IMR-90 (cell line): ENCODE measurements at places on chromosomes 16 and 17. TPM values are rescaled to one million over a fixed set of nuclear protein-coding genes. Genes with fewer than 3 reads are reported as not detected.
A peak's percentile ranks its signal among the peaks of the same experiment; 100 is the strongest.

DNA sequence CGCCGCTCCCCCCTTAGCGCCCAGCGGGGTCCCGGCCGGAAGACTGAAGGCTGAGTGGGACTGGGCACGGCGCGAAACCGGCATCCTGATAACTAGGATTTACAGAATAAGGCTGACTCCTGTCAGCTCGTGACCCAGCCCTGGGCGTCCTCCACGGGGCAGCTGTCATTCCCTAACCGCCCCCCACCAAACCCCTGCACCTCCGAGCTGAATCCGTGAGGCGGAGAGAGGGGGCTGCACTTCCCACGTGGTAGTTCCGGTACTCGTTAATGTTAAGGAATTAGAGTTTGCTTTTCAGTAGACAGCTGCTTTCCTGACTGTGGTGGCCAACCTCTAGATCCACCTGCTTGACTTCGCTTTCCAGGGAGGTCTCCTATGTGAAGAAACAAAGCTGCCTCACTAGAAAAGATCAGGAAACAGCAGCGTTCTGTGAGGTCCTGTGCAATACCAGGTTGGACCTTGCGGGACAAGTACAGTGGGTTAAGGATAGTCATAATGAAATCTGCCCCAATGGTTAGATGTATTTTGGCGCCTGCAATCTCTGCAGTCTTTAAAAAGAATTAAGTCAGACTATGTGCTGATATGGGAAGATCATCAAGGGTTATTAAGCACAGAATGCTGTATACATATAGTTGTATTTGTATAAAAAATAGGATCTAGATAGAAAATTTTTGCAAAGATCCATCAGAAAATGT is 1.1 kb upstream of the WBP2 start:
- peaks cover 11% of the 10 kb centered on the region for H3K4me1 ChIP-seq
- peak overlapping the region; percentile 70 for H3K27ac ChIP-seq
- peak overlapping the region; percentile 68 for H3K4me3 ChIP-seq
- DNase-seq = peak; percentile 31
- peaks cover 4% of the 10 kb centered on the region for H3K36me3 ChIP-seq

DNA sequence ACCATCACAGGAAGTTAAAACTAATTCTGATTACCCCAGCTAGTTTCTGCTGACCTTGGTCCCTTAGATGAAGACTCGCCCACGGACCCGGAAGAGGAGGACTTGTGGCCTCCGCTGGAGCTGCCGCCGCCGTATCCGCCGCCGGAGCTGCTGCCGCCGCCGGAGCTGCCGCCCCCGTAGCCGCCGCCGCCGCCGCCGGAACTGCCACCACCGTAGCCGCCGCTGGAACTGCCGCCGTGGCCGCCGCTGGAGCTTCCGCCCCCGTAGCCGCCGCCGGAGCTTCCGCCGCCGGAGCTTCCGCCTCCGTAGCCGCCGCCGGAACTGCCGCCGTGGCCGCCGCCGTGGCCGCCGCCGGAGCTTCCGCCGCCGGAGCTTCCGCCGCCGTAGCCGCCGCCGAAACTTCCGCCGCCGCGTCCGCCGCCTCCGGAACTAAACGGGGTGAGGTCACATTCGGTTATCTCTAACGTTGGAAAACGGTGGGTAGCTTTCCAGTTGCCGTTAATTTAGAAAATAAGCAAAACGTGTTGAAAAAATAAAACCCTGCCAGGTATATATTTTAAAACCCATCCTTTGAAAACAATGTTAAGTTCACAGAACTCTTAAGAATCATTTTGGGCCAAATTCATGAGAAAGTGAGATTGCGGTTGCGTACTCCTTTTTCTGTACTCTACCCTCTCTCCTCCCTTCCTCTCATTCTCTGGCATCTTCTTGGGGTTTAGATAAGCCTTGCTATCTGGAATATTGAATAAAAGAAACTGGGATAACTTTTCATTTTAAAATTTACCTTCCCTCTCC is 3.5 kb downstream of the KRT10 start:
- no peaks in the 10 kb centered on the region for H3K27me3 ChIP-seq
- H3K4me1 ChIP-seq = peaks cover 5% of the 10 kb centered on the region; the same call in 1 of the 2 replicates
- H3K36me3 ChIP-seq = peaks cover 10% of the 10 kb centered on the region
- DNase-seq = peak; percentile 73
- H3K4me3 ChIP-seq = peak overlapping the region; percentile 99
- peak overlapping the region; percentile 79 for H3K27ac ChIP-seq

DNA sequence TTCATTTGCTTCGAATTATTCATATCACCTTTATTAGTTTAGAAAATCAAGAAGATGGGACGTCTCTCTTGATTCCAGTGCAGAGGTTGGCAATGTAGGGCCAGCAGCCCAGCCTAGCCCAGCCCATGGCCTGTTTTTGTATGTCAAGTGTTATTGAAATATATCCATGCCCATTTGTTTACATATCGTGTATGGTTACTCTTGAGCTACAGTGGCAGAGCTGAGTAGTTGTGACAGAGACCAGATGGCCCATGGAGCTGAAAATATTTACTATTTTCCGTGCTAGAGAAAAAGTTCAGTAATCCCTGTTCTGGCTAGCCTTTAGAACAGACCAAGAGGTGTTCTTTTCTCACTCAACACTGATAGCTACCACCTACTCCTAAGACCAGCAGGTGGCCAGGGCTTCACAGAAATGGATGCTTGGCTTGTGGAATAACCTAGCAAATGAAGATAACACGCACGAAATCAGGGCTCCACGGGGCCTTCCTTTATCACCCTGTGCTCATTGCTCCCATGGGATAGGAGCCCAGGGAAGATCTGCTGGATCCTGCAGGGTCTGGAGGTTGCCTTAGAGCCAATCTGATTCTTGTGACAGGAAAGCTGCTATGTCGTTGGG is 123.2 kb upstream of the ANKFN1 start:
- DNase-seq = no peak
- no peaks in the 10 kb centered on the region for H3K36me3 ChIP-seq
- H3K4me3 ChIP-seq = no peak overlapping the region
- H3K27ac ChIP-seq = no peak overlapping the region
- no peaks in the 10 kb centered on the region for H3K4me1 ChIP-seq

GRCh38 chr16:54466233-54466632 is 179.6 kb upstream of the IRX3 start:
- DNase-seq = no peak
- no peaks in the 10 kb centered on the region for H3K4me1 ChIP-seq
- H3K36me3 ChIP-seq = no peaks in the 10 kb centered on the region
- H3K27me3 ChIP-seq = no peaks in the 10 kb centered on the region

- H3K36me3 ChIP-seq = peaks cover 24% of the 10 kb centered on the region; the same call in 1 of the 2 replicates
- DNase-seq = no peak
- H3K27ac ChIP-seq = no peak overlapping the region
- H3K27me3 ChIP-seq = no peaks in the 10 kb centered on the region
- peaks cover 21% of the 10 kb centered on the region for H3K4me1 ChIP-seq
Measured at GRCh38 chr17:45121055-45121454, 11.3 kb downstream of the PLCD3 start.

KCNH4 gene
- total RNA-seq = not detected in 2 replicates

CFAP52 gene
- total RNA-seq = not detected in 2 replicates

- H3K27ac ChIP-seq = no peak overlapping the region
- no peaks in the 10 kb centered on the region for H3K4me1 ChIP-seq
- DNase-seq = no peak
- H3K4me3 ChIP-seq = no peak overlapping the region
Measured at GRCh38 chr17:59067756-59068155, 38.9 kb downstream of the TRIM37 start.

- peak; percentile 80 for DNase-seq
- peaks cover 16% of the 10 kb centered on the region; the same call in 1 of the 2 replicates for H3K36me3 ChIP-seq
- peaks cover 59% of the 10 kb centered on the region for H3K4me1 ChIP-seq
- peak overlapping the region; percentile 21 for H3K27ac ChIP-seq
Measured at GRCh38 chr17:77437017-77437416, 296.2 kb downstream of the SEC14L1 start.

GRCh38 chr16:12609937-12610699 is 193.6 kb downstream of the CPPED1 start:
- no peak for DNase-seq
- no peak overlapping the region for H3K27ac ChIP-seq
- H3K4me3 ChIP-seq = no peak overlapping the region
- H3K4me1 ChIP-seq = no peaks in the 10 kb centered on the region

GRCh38 chr17:8003594-8004181 is 1.3 kb downstream of the GUCY2D start:
- no peaks in the 10 kb centered on the region for H3K36me3 ChIP-seq
- H3K4me3 ChIP-seq = no peak overlapping the region
- H3K4me1 ChIP-seq = peaks cover 4% of the 10 kb centered on the region; the same call in 1 of the 2 replicates
- peaks cover 53% of the 10 kb centered on the region for H3K27me3 ChIP-seq
- no peak overlapping the region for H3K27ac ChIP-seq

TSPAN10 gene
- total RNA-seq = 1.1 and 1.4 TPM in 2 replicates

- no peaks in the 10 kb centered on the region for H3K4me1 ChIP-seq
- H3K36me3 ChIP-seq = no peaks in the 10 kb centered on the region
- H3K4me3 ChIP-seq = no peak overlapping the region
Measured at GRCh38 chr17:3682033-3682432, 13.4 kb downstream of the EMC6 start.

FBXW10 gene
- total RNA-seq = not detected in 2 replicates

SETD6 gene
- 3.2 and 3.3 TPM in 2 replicates for total RNA-seq

DNA sequence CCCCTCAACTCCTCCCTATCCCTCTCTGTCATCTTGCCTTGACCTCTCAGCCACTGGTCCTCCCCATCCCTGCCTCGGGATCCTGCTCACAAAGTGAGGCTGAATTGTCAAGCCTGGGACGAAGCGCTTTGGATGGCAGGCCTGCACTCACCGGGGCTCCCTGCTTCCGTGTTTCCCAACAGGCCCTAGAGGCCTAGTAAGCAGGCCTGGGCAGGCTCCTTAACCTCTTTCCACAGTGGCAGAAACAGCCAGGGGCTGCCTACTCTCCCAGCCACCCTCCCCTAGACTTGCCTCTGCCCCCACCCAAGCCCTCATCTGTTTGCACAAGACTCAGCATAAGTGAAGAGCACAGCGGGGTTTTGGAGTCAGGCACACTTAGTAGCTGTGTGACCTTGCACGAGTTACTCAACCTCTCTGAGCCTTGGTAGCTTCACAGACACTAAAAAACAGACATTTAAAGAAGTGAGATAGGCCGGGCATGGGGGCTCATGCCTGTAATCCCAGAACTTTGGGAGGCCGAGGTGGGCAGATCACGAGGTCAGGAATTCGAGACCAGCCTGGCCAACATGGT is 5.0 kb upstream of the FADS6 start:
- peaks cover 59% of the 10 kb centered on the region for H3K27me3 ChIP-seq
- no peak overlapping the region for H3K27ac ChIP-seq

DNA sequence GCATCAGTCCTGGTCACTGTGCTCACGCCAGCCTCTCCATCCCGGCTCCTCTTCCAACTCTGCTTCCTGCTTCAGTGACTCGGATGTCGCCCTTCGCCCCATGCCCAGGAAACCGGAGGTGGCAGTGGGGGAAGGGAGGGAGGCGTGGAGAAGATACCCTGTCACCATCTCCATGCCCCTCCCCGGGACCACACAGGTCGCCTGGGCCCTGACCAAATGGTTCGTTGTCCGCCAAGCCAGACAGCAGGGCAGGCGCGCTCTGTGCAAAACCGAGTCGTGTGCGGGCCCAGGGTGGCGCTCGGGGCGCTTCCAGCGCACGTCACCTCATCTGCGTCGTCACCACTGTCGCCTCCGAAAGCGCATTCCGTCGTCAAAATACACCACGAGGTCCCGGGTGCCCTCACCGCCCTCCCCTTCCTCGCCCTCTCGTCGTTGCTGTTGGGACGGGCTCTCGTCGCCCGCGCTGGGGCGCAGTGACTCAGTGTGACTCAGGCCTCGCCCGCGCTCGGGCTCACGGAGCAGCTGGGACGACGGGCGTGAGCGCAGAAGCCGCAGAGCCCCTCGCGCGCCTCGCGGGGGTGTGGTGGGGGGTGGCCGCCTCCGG is 39.2 kb downstream of the ZNF778 start:
- no peaks in the 10 kb centered on the region for H3K4me1 ChIP-seq
- peak overlapping the region; percentile 32 for H3K4me3 ChIP-seq
- H3K27ac ChIP-seq = no peak overlapping the region; the same call in 1 of the 2 replicates
- H3K27me3 ChIP-seq = no peaks in the 10 kb centered on the region
- peak; percentile 63 for DNase-seq
- H3K36me3 ChIP-seq = no peaks in the 10 kb centered on the region

DNA sequence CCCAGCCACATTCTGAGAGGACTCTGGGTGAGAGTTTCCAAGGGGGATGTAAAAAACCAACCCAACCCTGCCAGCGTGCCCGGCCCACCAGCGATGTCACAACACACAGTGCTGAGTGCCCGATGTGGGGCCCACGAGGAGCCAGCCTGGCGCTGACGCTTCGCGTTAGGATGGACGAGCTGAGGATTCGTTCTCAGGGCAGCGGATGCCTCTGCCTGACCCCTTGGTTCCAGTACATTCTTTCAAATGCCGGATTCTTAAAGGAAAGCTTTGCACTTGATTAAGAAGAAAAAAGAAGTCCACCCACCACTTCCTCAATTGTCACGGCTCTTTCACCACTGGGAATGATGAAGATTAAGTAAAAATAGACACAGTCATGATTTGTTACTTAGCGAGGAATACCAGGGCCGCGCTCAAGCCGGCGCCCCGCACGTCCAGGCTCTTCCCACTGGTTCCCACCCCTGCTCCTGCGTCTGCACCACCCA is 79.4 kb downstream of the IRF8 start:
- no peaks in the 10 kb centered on the region for H3K4me1 ChIP-seq
- H3K36me3 ChIP-seq = no peaks in the 10 kb centered on the region
- no peak overlapping the region for H3K4me3 ChIP-seq
- DNase-seq = no peak
- no peak overlapping the region for H3K27ac ChIP-seq
- H3K27me3 ChIP-seq = peaks cover 71% of the 10 kb centered on the region

DNA sequence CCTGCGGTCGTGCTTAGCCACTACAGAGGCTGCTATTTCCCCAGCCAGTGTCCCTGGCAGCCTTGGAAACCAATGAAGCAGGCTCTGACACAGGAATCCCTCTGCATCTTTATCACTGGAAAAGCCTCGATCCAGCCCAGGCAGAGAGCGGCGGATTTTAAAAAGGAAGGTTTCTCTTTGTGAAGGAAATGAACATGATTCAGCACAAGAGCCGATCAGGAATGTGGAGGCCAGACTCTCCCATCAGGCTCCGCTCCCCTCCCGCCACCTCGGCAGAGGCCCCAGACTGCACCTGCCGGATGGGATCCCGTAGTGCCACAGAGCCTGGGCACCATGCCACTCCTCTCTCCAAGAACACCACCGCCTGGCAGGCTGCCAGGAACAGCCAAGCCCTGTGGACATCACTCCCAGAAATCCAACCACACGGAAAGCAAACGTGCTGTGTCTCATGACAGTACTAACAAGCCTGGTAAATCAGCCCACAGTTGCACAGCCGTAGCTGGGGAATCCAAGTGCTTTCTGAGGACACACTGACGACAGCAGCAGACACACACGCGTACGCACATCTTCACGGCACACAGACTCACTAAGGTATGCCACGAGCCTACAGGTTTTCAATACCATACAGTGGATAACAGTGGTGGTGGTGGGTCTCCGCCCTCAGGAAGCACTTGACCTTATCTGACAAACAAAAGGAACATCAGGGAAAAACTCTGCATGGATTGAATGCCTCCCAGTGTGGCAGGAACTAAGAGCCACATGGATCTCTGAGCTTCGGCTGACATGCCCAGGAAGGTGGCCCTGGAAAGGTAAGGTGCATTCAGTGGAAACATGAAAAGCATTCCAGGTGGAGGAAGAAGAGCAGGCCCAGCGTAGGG is 5.4 kb downstream of the LRRC75A start:
- H3K36me3 ChIP-seq = no peaks in the 10 kb centered on the region
- DNase-seq = peak; percentile 44
- H3K4me3 ChIP-seq = no peak overlapping the region

GPR139 gene
- total RNA-seq = not detected in 2 replicates

ST6GALNAC1 gene
- total RNA-seq = not detected in 2 replicates

NDE1 gene
- total RNA-seq = 29.2 and 34.4 TPM in 2 replicates
